ENCODE measurements at places on chromosomes 3 and 15.

DNA sequence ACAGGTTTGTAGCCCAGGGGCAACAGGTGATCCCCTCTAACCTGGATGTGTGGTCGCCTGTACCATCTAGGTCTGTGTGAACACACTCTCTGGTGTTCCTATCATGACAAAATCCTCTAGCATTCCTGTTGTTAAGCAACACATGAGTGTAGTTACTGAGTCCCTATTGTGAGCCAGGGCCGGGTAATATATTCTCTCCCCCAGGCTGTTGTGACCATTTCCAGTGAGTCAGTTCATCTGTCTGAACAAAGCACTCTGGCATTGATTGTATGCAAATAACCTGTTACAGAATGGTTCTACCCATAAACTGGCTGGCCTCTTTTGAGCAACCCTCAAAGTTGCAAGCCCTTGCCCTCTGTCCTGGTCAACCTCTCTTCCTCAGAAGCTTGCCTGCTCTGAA is 2.6 kb upstream of the FLNB start:
- no peak for DNase-seq

DNA sequence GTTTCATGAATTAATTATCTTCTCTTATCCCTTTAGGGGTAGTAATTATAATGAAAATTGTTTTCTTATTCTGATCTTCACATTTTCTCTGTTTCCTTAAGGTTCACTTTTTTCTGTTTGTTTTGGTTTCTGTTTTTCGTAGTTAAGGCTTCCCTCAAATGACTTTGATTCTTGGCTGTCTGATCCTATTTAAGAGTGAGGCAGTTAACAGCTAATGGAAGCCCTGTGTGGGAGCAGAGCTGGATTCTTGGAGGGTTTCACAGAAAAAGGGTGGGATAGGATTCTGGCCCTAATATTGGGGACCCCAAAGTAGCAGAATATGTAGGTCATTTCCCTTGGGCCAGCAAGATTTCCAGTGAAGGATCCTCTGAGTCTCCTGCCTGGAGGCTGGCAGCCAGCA is 6.8 kb upstream of the AMOTL2 start:
- no peak for DNase-seq

DNA sequence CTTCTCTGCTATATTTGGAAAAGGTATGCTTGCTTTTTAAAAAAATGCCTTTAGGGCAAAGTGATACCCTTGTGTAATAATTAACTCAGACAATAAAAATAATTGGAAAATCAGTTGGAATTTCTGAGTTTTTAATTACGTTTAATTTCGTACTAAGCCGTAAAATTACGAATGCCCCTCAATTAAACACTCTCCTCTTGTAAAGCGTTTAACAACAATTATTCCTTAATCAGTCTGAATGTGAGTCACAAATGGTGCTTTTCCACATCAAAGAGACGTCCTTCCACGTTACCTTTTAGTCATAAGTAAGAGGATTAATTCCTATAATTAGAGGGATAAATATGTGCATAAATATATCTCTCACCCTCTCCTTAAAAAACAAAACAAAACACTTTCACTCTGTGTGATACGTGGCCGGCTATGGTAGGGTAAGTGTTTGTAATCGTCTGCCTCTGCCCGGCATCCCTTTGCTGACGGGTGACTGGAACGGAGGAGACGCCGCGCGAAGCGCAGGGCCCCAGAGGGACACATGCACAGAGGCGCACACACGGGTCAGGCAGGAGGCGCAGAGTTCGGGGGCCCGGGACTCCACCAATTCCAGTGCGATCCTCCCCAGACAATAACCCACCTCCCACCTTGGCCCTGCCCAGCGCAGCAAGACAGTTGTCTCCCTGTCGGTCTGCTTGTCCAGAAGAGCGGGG is 9.7 kb upstream of the MEIS2 start:
- no peak for DNase-seq

DNA sequence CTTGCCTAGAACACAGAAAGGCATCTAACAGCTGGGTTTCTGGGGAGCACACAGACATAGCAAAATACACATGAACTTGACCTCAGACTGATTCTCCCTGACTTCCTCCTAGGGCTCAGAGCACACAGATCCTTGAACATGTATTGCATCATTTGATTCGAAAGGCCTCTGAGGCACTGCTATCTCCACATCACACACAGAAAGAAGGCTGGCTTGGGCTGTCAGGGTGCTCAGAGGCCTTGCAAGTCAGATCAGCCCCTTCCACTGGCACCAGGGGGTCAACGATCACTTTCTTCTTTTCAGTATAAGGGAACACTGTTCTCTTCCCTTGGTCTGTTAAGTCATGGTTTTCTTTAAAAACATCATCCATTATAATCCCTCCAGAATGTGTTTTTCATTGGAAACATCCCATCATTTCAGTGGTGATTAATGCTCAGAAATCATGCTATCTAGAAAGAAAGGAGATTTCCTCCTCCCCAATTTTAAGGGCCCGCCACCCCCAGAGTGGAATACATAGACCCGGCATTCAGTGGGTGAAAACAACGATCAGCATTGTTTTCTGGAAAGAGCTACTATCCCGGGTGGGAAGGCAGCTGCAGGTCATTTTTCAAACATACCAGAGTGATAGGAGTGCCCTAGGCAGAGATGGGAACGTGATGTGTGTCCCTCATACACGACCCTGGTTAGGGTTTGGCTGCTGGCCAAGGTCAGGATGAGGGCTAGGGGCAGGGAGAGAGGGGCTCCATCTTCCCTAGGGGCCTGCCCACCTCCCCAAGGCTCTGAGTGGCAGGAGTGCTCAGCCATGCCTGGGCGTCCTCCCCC is 253.3 kb upstream of the LYSMD4 start:
- no peak for DNase-seq

DNA sequence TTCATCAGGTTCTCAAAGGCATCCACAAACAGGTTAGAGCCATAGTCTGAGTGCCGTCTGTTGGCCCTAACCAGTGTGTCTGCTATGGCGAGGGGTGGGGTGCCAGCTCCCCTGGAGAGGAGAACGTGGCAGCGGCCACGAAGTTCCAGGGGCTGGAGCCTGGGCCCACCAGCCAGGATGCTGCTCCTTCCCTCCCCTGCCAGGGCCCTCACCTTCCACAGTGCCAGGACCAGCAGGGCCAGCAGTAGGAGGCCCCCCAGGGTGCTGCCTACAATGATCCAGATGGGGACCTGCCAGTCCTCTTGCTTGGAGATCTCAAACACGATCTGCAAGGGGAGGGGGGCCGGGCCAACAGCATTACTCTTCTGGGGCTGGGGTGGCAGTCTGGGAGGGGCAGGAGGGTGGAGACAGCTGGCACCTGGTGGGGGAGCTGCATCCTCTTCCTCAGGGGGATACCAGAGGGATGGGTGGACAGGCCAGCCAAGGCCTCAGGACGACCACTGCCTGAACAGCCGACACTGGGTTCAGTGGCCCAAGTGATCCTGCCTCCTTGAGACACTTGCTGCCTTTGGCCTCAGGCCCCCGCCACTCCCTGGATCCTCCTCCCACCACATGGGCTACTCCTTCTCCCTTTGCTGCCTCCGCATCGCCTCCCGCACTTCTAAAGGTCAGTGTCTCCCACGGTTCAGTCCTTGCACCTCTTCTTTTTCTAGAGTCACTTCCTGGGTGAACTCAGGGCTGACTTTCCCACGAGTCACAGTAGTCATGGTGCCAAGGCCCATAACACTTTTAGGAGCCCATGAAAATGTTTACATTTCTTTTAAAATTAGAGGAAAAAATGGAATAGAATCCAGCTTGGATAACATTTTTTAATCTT is 26.3 kb downstream of the FEM1B start:
- no peak for DNase-seq

- DNase-seq, result no peak
Measured at GRCh38 chr15:64883997-64884511, 27.6 kb upstream of the ANKDD1A start.

DNA sequence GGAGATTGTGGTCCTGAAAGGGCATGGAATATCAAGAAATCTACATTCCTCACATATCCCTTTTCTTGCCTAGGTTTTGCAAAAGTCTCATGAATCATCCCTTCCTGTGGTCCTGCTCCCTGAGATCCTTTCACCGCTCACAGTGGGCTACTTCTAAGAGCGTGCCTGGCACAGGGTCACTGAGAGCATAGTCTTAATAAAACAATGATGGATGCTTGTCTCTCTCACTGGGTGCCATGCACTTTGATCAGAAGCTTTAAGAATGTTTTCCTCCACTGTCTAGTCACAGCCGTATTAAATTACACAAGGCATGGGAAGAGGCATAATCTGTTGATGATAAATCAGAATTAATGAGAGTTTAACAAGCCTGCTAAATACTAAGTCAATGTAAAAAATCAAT is 269.7 kb upstream of the ATP10A start:
- DNase-seq, result no peak

DNA sequence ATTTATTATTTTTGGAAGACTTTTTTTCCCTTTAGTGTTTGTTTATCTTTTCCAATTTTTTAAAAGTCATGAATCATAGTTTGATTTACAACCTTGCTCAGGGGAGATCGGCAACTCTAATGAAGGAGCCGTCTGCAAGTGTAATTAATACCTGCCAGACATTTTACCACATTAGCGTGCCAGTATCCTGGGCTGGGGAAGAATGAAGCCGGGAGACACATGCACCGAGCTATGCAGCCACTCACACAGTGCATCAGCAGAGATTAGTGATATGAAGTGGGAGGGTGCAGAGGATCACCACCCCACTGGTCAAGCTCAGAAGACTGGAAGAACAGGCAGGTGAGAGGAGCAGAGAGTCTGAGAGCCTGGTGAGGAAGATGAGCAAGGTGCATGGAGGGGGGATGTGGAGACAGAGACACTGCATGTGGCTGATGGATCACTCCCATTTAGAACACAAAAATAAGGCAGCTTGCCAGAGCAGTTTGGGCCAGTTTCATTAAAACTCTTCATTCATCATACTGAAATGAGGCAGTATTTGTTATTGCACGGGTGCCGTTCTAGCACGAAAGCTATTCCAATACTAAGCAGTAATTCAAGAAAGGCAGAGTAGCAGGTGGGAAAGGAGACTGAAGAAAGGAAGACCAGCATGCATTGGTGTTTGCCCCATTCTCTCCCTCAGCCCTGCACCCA is 821.6 kb downstream of the TUSC7 start:
- no peak for DNase-seq

GRCh38 chr3:68288085-68288484 is 633.7 kb upstream of the SUCLG2 start:
- no peak for DNase-seq

DNA sequence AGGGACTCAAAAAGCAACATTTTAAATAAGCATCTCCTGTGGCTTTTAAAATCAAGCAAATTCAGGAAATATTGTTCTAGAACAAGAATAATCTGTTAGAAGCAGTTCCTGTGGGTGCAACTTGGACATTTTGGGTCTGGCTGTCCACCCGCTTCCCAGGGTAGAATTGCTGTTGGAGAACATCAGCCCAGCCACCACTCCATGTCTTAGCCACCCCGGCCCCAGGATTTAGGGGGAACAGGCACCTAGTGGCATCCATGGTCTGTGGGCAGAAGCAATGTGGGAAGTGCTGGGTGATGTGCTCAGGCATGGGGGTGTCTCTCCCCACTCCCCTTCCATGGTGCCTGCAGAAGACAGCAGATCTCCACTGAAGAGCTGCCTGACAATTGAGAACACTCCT is 162.6 kb downstream of the KLF13 start:
- no peak for DNase-seq

DNA sequence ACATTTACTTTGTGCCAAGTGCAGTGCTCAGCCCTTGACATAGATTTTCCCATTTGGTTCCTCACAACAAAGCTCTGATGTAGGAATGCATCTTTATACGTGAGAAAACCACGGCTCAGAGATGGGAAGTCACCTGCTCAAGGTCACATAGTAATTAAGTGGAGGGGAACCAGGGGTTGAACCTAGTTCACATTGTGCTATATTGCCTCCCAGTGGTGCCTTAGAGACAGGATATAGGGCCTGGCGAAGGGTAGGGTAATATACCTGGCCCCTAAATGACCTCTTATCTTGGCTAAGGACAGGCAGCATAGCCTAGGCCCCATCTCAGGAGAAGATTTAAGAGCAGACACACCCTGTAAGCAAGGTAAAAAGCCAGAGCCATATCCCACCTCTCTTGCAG is 71.5 kb downstream of the FOXP1 start:
- DNase-seq, result peak; percentile 31

DNA sequence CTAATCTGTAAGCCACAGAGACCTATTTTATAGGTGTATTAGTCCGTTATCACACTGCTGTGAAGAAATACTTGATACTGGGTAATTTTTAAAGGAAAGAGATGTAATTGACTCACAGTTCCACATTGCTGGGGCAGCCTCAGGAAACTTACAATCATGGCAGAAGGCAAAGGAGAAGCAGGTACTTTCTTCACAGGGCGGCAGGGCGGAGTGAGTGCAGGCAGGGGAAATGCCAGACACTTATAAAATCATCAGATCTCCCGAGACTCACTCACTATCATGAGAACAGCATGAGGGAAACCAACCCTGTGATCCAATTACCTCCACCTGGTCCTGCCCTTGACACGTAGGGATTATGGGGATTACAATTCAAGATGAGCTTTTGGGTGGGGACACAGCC is 108.7 kb downstream of the GALK2 start:
- DNase-seq, result no peak

GRCh38 chr15:45759936-45760335 is 125.1 kb downstream of the SQOR start:
- no peak for DNase-seq

DNA sequence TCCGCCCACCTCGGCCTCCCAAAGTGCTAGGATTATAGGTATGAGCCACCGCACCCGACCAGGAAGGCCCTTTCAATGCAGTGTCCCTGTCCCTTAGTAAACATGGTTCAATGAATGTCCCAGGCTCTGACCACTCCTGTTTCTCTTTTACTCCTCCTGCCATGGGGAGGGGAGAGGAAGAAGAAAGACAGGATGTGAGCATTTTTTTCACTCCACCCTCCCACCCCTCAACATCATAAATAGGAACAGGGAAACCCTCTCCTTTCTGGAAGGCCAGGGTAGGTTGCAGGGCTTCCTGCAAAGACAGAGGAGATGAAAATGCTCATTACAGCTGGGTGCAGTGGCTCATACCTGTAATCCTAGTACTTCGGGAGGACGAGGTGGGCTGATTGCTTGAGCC is 7.5 kb upstream of the TATDN2 start:
- no peak for DNase-seq

- no peak for DNase-seq
Measured at GRCh38 chr3:4322635-4323034, 19.5 kb downstream of the SETMAR start.

DNA sequence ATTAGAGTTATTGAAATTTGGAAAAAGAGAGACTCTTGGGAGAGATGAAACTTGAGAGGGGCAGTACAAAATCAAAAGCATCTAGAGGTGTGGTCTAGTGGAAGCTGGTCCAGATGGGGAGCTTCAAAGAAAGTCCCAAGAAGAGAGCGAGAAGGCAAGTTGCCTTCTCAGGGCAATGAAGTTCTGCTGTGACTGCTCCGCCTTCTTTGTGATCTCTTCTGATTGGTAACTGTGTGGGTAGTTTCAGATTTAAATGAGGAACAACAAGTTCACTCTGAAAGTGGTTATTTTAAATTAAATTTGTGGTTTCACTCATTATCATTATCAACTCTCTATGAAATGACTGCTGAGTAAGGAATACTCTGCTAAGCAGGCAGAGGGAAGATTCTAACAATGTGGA is 233.3 kb downstream of the NLGN1 start:
- DNase-seq, result no peak

GRCh38 chr3:114973536-114973935 is 173.6 kb downstream of the ZBTB20 start:
- DNase-seq, result no peak

GRCh38 chr3:16797831-16798230 is 86.9 kb upstream of the PLCL2 start:
- DNase-seq, result no peak
